ENCODE measurements at places on chromosomes 5 and 9.

GRCh38 chr5:177496070-177496726 is 1.2 kb downstream of the PDLIM7 start:
- DNase-seq: no peak

GRCh38 chr9:5841771-5842573 is 9.1 kb upstream of the ERMP1 start:
- peak; percentile 89 for DNase-seq

DNA sequence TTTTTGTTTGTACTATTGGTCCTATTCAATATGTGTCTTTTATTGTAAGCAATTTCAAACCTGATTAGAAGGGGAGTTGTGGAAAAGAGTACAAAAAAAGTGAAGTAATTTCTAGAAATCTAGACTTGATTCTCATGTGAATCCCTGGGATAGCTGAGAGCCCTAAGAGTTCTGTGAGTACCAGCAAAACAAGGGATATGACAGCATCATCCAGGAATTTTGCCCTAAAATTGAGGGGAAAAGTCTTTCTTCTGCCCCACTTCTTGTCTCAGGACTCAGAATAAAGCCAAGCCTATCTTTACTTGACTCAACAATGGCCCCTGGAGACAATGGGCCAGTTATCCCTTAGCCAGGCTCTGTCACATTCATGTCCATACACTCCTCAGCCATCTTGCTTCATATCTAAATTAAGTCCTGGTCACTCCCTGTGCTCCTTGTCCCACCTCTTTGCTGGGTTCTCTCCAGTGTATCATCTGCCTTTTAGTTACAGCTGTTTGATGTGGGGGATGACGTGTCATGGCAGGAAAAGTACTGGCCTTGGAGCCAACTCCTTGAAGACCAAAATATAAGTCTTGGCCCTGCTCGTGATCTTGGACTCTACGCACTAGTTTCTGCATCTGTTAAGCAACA is 81.2 kb downstream of the ADAMTS12 start:
- no peak for DNase-seq

GRCh38 chr9:136803551-136804508 is 3.9 kb upstream of the RABL6 start:
- no peak for DNase-seq

GRCh38 chr9:13151489-13151888 is 128.0 kb downstream of the MPDZ start:
- no peak for DNase-seq

- no peak for DNase-seq
Measured at GRCh38 chr5:76479973-76480667, 77.0 kb downstream of the IQGAP2 start.

DNA sequence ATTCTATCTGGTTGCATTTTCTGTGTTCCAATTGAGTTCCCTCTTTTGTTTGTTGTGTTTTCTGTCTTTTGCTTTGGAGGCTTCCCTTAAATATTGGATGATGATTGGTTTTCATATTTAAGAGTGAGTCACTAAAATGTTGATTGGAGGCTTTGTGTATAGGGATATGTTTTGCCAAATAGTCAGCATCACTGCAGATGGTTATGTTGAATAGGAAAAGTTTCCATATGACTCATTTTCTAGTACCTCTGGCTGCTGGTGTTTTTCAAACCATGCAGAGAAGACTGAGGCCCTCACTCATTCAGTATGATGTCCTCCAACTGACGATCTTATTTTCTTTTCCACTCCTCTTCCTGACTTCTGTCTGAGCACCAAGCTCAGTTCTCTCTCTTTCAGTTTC is 1290.0 kb downstream of the EFNA5 start:
- DNase-seq: no peak

DNA sequence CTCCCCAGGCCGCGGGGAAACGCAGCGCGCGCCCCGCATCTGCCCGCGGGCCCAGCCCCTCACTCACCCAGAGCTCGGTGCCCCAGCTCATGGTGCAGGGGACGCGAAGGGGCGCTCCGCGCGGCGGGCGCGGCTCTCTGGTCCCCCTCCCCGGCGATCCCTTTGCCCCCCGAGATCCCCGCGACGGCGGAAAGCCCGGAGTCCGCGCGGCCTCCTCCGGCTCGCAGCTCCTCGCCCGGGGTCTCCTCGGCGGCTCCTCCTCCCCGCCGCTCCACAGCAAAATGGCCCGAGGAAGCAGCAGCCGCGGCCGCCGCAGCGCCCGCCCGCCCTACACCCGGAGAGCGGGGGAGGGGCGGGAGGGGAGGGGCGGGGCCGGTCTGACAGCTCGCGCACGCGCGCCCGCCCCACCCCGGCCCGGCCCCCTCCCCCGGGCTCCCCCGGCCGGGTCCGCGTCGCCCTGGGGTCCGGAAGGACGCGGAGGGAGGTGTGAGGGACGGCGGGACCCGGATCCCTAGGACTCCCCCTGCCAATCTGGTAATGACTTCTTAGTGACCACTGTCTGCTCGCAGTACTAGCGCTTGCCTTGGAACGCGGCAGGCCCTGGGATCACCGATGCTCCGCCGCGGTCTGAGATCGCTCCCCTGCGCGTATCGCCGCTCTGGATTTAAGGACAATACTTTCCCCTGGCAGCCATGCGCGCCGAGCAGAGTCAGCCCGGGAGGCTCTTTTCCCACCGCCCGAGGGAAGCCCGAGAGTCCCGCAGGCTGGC is at the start of gene FNBP1:
Gene FNBP1, minus strand, starts transcription at position 305 of the 769 bp plus-strand sequence. Its CDS starts 214 bp downstream, at position 91.
- DNase-seq: peak; percentile 72
